Stimulated activated naive CD4-positive, alpha-beta T cell (primary cell): ENCODE measurements at places on chromosomes 11 and 22.

GRCh38 chr11:10309163-10310093 is 4.6 kb downstream of the ADM start:
- DNase-seq: no peak

DNA sequence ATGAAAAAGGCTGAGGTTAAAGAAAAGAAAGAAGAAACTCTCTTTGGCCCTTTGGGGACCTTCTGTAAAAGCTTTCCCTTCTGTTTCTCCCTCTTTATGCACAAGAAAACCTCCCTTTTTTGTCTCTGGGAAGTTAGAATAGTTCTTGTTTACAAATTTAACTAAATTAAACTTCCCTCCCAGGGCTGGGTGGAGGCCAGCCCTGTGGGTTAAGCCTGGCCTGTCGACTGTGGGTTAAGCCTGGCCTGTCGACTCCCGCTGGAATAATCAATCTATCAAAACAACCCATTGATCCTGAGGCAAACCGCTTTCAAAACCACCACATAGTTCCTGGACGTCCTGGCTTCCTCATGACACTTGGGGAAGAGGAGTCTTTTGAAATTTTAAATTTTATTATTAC is 1.2 kb upstream of the DRG1 start:
- no peak for DNase-seq

DNA sequence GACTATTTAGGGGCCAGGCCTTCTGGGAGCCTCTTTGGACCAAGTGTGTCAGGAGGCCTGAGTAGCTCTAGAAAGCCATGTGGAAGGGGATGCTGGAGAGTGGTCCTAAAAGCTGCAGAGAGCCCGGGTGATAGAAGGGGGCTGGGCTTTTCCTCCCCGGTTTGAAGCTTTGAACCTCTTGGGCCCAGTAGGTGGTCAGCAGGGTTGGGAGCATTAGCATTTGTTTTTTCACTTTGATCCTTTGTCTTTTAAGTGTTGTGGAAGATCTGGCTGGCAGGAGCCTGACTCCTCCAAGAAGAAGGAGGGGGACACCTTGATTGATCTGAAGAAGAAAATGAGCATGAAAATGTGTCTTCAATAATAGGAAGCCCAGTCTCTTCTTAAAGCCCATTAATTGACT is 596.6 kb downstream of the INSC start:
- DNase-seq: no peak

DNA sequence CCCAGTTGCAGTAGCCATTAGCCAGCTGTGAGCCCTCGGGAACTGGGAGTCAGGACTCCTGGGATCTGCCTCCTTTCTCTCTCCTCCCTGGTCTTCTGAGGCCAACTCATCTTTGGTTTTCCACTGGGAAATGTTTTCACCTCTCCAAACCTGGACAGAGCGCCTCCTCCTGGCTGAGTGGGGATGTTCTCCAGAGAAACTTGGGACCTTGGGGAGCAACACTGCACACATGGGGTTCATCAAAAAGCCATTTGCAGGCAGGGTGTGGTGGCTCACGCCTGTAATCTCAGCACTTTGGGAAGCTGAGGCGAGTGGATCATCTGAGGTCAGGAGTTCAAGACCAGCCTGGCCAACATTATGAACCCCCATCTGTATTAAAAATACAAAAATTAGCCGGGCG is 145.4 kb downstream of the NECTIN1 start:
- DNase-seq: no peak

GRCh38 chr11:126115816-126116331 is 53.2 kb upstream of the CDON start:
- no peak for DNase-seq

DNA sequence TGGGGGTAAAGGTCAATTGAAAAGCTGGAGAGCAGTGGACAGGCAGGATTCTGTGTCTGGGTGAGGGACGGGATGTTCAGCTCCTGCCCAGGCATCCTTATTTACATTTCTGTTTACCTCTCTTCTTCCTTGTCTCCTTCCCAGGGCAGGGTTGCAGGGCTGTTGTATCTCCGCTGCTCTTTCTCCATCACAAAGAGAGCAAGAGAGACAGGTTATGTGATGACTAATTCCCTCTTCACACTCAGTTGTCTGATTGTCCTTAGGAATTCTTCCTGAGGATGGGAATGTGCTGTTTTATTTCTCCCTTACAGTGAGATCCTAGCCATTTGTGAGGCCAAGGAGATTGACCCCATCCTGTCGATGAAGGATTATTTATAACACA is 104.9 kb downstream of the VPREB1 start:
- DNase-seq: no peak

- DNase-seq: no peak
These were observed 410.7 kb downstream of the MIAT start for GRCh38 chr22:27068121-27068520.

DNA sequence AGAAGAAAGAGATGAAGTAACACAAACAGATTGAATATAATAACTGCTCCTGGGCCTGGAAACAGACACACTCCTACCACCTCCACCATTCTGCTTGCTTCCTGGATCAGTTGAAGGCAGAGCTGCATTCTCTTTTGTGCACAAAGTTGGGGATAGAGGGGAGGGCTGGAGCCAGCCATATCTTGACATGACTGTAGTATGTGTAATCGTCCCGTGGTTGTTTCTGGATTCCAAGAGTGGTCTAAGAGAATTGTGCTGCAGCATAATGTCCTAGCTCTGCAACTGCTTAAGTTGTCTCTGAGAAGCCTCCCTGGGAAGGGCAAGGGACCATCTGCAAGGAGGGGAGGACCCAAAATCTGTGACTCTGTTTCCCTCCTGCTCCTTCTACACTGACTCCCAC is 3.2 kb downstream of the CRY2 start:
- no peak for DNase-seq

GRCh38 chr11:100759106-100759505 is 72.0 kb downstream of the ARHGAP42 start:
- DNase-seq: no peak

- DNase-seq: no peak
These were observed 131.2 kb upstream of the ARHGAP42 start for GRCh38 chr11:100555931-100556330.

- DNase-seq: no peak
These were observed 28.5 kb downstream of the LRRC74B start for GRCh38 chr22:21074102-21074715.

DNA sequence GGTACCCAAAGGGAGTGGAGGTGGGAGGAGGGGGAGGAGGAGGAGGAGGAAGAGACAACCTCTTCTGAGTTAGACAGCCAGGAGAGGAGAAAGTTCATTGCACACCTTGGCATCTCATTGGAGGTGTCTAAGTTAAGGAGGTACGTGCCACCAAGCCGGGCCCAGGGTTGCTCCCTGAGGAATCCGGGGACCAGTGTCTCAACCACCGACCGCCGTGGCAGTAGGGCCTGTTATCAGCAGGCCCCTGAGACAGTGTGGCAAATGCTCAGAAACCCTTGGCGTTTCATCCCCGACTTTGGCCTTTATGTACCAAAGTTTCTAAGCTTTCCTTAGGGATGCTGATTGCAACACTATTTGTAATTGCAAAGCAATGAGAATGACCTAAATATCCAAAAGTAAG is 95.0 kb upstream of the NNMT start:
- DNase-seq: no peak

DNA sequence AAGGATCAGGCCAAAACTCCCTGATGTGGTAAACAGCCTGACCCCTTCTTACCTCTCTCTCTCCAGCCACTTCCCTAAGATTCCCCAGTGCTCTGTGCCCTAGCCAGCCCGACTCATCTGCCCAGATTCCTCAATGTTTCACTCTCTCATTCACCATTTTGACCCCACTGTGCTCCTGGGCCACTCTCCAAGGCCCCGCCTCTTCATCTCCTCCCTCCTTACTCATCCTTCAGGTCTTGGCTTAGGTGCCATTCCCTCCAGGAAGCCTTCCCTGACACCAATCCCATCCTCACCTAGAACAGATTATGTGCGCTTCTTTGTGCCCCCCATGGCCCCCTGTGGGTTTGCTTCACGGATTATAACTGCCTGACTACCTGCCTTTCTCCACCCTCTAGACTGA is 13.2 kb downstream of the SLC43A3 start:
- DNase-seq: no peak

DNA sequence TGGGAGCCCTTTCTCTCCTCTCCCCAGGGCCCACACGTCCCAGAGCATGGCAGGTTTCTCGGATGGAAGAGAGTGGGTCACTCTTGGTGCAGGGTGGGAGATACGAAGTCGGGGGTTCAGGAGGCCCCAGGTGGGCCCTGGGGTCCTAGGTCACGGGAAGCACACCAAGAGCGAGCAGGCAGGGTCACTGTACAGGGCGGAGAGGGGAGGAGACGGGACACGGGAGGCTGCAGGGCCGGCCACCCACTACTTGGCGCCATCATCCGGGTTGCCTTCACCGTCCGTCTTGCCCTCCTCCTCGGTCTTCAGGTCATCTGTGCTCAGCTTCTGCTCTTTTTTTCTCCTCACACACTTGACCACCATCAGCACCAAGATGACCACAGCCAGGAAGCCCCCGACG is 9.8 kb downstream of the SCN2B start:
- DNase-seq: no peak

DNA sequence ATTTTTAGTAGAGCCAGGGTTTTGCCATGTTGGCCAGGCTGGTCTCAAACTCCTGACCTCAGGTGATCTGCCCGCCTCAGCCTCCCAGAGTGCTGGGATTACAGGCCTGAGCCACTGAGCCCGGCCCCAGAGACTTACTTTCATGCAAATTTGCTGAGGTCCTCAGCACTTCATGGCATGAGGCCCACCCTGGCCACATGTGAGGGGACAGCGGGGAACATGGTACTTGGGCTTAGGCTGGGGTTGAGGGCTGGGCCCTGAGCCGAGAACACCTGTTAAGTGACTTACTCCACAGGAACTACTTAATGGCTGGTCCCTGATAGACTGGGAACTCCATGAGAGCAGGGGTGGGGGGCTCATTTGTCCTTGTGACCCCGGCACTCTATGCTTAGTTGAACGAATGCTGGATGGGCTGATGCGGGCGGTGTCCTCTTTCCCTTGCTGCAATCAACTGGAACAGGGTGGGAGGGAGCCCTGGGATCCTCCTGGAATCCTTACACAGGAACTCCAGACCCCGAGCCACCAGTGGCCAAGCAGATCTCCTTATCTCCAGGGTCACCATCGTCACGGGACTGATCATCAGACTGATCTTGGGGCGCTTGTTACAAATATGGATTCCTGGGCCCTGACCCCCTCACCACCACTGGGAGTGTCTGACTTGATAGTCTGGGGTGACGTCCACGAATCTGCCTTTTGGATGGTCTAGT is 1.0 kb downstream of the VSIG10L2 start:
- no peak for DNase-seq

DNA sequence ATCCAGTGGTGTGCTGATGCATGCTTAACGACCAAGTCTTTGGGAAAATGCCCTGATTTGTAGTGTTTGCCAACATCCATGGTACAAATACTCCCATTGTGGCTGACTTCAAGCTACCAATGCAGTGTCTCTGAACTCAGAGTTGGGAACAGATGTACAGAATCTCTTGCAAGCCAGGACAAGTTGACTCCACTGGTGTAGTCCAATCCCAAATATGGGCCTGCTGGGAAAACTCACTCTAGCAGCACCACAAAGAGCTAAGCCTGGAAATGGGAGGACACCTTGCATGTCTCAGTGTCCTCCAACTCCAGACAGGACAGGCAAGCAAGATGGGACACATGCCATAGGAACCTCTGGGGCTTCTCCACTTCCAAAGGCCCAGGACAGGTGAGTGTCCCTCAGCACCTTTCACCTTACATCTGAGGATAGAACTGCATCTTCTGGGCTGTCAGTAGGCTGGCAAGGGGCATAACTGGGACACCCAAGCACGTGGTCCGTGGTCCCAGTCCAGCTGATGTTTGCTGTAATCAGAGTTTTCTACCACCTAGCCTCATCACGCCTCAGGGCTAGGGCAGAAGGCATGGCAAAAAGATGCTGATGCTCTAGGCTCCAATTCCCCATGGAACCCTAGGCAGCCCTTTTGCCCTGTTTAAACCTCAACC is 6.5 kb downstream of the LMO1 start:
- DNase-seq: no peak

DNA sequence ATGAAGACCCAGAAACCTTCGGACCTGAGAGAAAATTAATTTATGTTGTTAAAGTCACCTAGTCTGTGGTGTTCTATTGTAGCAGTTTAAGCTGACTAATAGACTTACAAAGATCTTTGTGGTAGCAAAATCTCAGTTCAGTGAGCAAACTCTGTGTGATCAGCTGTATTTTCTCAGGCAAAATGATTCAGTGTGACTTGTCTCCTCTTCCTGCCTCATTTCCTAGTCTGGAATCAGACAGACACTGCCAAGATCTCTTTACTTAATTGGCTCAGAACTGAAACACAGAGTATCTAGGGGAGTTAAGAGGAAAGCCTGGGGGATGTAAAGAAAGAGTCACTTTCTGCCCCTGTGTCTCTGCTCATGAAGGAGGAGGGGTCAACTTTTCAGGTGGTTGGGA is 564.7 kb downstream of the KCNA4 start:
- DNase-seq: no peak

GRCh38 chr22:23138584-23139435 is 3.0 kb downstream of the RSPH14 start:
- DNase-seq: no peak

GRCh38 chr11:859394-860131 is 16.9 kb downstream of the TSPAN4 start:
- no peak for DNase-seq

DNA sequence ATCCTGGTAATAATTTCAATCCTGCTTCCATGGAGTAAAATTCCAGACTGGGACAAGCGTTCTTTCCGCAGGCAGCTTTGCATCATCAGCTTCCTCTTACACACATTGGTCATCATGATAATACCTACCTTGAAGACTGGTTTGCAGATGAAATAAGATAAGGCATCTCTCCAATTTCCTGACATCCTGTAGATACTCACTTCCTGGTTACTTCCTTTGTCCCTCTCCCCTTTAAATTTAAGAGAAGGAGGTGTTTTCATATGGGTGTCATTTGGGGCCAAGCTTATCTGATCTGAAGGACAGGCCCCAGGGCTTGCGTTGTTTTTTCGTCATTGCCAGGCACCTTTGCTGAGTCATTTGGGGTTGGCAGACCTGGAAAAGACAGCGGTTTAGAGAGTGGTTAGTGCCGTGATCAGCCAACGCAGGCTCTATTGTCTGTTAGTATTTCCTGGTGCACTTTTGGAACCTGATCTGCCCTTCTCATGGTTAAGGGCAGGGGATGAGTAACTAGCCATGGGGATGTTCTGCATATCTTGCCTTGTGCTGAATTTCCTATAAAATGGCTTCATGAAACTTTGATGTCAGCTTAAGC is 24.1 kb downstream of the GRAMD1B start:
- no peak for DNase-seq

DNA sequence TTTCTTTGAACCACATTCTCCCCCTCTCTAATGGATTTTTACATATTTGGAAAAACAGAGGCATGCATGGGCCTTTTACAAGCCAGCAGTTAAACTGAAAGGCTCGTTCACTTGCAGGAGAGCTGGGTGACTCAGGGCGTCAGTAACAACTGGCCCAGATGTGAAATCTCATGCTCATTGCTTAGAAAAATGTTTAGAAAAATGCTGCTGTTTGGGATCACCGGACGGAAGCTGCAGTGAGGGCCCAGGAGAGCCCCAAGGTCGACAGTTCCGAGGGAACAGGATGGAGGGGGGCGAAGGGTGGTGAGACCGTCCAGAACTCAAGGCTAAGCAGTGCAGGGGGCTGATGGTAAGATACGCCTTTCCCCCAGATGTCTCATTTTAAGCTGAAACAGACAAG is 41.7 kb upstream of the SMTN start:
- DNase-seq: no peak

- DNase-seq: no peak
These were observed 20.9 kb upstream of the SLC25A1 start for GRCh38 chr22:19199479-19199878.

- DNase-seq: no peak
These were observed 35.2 kb downstream of the OR2AG2 start for GRCh38 chr11:6736495-6737121.
